T-helper 2 cell treated with Interferon-gamma antibody and Interleukin-4, amounts not matched to agents 5 μg/mL and 100 μg/mL, for 36 hours (primary cell): ENCODE measurements at places on chromosomes 7 and 10.

DNA sequence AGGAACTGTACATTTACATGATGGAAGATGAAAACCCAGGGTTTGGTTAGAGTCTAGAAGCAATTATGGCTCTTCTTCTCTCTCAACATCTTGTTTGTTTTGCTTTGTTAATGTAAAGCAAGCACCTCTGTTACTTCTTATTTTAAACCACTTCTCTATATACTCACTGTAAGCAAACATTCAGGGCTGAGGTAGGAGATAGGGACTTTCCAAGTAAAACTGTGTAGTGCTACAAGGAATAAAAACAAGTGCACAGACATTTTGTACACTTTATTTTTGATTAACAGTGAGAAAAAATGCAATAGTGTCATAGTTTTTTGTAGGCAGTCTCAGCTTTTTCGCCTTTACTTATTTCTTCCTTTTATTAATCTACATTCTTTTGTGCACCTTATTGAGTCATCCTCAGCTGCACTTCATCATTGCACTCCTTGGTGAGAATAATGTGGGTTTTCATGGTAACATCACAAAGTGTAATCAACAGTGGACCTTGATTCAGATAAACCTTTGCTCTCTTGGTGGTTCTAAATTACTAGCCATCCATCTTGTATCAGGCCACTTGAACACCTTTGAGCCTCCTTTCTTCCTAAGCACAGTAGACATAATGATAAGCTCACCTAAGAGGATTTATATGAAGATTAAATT, 52.9 kb downstream of the ELMO1 start:
- no peak for DNase-seq

GRCh38 chr7:55534262-55534915, 37.9 kb downstream of the VOPP1 start:
- peak; percentile 87 for DNase-seq

DNA sequence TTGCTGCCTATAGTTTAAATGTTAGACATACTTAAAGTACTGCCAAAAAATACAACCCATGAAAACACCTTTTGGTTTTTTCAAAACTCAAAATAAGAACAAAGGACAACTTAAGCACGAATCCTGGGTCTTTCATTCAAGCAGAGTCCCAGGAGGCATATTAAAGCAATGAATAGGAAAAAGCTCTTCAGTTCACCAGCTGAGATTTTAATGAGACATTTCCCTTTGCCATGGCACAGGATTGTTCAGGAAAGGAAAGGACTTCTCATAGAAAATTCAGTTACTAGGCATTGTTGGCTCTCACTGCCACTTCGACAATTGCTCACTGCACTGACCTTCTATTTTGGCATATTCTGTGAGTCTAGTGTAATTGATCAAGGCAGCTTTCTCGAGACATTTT, 133.5 kb upstream of the FEZF1 start:
- DNase-seq, result no peak

DNA sequence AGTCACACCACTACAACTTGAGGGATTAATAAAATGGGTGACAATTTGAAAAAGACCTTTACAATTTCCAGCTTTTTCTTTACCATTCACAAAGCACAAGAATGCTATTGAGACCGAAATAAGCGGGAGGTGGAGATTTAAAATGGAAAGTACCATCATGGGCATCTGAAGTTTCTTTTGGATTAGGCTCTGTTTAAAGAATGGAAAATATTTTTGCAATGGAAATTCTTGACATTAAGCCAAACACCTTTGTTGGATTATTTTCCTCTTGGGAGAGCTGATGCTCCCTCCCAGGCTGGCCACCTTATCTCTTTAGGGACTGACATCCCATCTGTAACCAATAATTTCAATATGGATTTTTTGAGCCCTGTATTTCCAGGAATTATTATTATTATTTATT, 62.5 kb downstream of the BPGM start:
- no peak for DNase-seq

DNA sequence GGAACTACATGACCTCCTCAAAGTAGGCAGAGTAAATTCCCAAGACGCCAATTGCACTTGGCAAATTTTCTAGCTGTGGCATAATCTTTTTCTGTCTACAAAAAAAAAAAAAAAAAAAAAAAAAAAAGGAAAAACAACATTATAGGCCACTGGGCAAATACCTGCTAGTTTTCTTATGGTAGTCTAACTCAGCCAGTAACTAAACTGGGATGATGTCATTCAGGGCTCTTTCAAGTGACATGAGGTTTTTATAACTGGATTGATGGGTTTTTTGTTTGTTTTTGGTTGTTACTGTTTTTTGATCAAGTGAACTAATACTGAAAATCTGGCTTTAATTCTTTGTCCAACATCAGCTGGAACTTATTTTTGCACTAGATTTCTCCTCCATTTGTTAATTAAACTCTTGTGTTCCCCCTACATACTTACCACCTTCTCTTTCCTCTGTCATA, 7.4 kb upstream of the VIM start:
- DNase-seq, result no peak

DNA sequence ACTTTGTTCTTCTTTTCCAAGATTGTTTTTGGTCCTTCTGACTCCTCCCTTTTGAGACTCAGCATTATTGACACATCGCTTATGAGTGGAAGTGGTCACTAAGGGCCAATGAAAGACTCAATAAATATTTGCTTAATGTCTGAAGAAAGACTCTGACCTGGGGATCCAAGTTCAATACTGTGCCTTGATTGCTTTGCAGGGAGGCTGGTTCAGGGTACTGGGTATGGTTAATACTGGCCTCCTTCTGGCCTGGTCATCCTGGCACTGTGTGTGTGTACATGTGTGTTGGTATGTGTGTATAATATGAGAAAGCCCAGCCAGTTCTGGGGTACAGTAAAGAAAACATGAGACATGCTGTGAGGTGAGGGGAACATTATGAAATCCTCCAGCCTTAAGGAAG, 7.6 kb upstream of the PDZD8 start:
- DNase-seq, result no peak

GRCh38 chr7:84191842-84192241, 2.7 kb downstream of the SEMA3A start:
- DNase-seq, result no peak

- peak; percentile 26 for DNase-seq
These were observed 23.8 kb upstream of the AOAH start for GRCh38 chr7:36748017-36748487.

DNA sequence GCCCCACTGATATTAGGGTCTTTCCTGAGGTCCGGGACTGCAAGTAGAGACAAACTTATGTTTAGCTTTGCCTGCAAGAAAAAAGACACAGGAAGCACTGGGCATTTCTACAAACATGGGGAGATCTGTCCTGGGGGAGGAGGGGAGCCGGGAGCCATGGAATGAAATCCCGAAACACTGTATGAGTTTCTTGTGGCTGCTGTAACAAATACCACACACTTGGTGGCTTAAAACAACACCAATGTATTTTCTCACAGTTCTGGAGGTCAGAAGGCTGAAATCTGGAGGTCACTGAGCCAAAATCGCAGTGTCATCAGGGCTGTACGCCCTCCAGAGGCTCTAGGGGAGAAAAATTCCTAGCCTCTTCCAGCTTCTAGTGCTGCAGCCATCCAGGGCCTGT, 114.0 kb upstream of the CHST15 start:
- no peak for DNase-seq

DNA sequence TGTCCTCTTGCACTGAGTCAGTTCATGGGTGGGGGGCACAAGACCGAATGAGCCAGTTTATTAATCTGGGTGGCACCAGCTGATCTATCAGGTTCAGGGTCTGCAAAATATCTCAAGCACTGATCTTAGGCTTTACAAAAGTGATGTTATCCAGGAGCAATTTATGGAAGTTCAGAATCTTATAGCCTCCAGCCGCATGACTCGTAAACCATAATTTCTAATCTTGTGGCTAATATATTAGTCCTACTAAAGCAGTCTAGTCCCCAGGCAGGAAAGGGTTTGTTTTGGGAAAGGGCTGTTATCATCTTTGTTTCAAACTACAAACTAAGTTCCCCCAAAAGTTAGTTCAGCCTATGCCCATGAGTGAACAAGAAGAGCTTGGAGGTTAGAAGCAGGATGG, 33.9 kb downstream of the AKR1C8 start:
- no peak for DNase-seq

DNA sequence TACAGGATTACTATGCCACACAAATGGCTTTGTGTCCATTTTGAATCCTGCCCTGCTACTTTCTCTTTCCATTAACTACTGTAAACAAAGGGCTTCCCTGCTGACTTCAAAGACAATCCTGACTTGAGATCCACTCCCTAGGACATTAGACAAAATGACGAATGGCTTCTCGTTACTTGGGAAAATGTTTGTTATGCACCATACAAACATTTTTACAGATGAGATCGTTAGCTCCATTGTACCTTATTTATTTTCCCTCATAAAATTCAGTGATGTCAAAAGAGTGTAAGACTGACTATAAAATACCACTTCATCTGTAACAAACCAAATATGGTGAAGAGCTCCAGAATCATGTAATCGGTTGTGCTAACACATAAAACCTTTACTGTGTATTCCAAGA, 121.8 kb downstream of the CD36 start:
- DNase-seq, result no peak

GRCh38 chr10:19031763-19032162, 16.8 kb upstream of the MALRD1 start:
- no peak for DNase-seq

- no peak for DNase-seq
These were observed 685.7 kb upstream of the IGFBP3 start for GRCh38 chr7:46606761-46607160.

GRCh38 chr7:4010061-4010605, 672.0 kb upstream of the FOXK1 start:
- DNase-seq, result no peak

DNA sequence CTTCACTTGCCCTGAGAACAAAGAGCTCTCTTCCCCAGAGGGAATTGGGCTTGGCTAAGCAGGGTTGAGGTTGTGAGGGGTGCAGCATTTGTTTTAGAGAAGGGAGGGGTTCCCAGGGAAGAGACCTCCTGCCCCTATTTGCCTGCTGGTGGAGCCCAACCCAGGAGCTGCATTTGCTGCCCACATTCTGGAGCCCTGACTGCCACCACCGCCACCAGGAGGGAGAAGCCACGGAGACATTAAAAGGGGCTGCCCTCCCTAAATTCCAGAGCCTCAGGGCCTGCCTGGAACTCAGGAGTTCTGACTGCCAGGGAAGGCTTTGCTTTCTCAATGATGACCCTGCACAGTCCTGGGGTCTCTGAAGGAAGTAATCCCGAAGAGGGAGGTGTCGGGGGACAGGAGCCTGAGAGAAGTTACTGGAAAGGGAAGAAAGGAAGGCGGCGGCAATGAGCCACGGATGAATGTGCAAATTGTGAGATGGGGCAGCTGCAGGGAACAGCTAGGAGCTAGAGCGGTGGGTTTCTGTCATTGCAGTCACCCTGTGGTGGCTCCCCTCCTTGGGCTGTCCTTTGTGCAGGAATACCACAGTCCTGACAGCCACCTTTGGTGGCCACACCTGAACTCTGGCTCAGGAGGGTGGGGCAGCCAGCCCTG, 51.3 kb downstream of the NEURL1 start:
- DNase-seq, result no peak

DNA sequence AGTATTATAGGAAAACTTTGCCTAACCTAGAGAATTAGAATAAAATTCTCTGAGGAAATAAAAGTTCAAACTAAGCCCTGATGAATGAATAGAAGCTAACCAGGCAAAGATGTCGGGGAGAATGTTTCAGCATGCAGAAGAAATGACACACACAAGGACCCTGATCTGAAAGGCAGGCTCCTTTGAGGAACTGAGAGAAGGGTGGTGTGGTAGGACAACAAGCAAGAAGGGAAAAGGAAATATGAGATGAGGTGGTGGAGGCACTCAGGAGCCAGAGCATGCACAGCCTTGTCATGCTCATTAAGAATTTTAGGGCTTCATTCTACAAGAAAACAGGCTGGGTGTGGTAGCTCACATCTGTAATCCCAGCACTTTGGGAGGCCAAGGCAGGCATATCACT, 90.6 kb downstream of the ARHGAP12 start:
- no peak for DNase-seq

DNA sequence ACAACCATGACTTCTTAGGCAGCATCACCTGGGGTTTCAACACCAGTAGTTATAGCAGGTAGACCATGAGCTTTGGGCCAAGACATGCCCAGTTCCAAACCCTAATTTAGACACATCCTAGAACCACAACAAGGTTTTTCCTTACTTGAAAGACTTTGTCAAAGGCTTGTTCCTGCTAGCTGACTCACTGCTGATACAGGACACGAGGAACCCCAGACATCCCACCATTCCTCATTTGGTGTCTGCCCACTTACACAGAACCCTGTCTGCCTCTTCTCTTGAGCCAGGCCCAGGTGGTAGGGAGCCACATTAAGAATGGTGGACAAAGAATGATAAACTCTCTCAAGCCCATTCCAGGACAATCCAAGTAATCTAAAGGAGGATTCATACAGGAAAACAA, 109.0 kb downstream of the CCDC71L start:
- no peak for DNase-seq

- DNase-seq, result no peak
These were observed 675.6 kb downstream of the MAGI2 start for GRCh38 chr7:78777829-78778228.

GRCh38 chr7:79494046-79494445, 40.6 kb upstream of the MAGI2 start:
- DNase-seq, result no peak

DNA sequence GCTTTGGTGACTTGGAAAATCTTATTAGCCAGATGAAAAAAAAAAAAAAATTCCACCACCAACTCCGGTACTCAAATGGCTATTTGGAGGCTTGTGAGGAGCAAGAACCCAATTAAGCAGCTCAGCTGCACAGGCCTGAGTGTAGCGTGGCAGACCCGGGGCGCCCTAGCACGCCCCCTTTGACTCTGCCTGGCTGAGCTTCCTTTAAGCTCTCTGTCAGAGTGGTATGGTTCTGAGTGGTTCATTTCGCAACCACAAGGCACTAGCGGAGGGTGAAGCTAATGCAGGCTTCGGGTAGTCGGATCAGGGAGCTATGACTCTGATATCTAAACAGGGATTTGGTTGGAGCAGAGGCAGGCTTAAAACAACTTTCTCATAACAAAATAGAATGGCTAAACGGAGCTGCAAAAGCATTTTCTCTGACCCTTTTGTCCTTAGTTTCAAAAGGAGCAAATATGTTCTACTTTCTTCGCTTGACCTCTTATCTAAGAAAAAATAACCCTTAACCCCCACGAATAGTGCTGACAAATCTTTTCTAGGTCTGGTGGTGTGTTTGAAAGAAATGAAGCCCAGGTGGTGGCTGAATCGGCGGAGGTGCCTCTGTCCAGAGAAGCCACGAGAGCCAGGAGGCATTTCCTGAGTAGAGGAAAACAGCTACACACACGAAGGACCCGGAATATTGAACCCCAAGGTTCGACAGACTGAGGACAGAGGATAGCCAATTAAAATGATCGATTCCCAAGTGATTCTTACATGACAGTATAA, 285.4 kb upstream of the GLI3 start:
- no peak for DNase-seq

- DNase-seq, result peak; percentile 63
These were observed 221.0 kb downstream of the PHTF2 start for GRCh38 chr7:78019447-78020135.

DNA sequence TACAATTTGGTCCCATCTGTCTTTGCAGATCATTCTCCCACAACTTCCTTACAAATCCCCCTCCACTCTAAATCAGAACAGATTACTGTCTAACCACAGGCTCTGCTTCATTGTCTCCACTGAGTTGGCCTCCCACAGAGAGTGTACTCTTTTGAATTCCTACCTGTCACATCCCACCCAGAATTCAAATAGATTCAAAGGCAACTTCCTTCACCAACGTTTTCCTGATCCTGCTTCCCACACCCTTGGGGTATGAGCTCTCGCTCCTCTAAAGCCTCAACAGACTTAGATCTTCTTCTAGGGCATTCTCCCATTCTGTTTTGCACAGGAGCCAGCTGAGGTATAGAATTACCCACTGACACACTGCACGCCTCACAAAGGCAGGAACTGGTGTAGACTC, 197.8 kb upstream of the CDCA7L start:
- DNase-seq, result no peak

GRCh38 chr7:1721047-1721690, 51.1 kb downstream of the ELFN1 start:
- no peak for DNase-seq
